ENCODE measurements at places on chromosomes 7 and 10.

DNA sequence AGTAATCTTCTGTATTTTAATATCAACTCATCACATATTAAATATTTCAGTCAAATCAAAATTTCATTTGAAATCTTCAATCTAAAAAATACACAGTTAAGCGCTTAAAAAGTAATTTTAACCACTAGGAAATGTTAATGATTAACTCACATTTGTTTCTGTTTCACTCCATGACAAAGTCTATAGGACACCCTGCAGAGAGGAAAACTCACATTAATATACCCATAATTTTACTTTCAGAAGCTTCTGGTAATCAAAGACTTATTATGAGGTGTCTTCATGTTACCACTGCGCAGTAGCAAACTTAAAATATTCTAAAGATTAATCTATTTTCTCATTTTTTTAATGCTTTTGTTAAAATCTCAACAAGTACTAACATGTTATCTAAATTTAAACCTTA lies 41.0 kb upstream of the ZNF518A start:
- no peak for DNase-seq

- DNase-seq: no peak
Measured at GRCh38 chr7:148919859-148920258, 35.8 kb upstream of the EZH2 start.

DNA sequence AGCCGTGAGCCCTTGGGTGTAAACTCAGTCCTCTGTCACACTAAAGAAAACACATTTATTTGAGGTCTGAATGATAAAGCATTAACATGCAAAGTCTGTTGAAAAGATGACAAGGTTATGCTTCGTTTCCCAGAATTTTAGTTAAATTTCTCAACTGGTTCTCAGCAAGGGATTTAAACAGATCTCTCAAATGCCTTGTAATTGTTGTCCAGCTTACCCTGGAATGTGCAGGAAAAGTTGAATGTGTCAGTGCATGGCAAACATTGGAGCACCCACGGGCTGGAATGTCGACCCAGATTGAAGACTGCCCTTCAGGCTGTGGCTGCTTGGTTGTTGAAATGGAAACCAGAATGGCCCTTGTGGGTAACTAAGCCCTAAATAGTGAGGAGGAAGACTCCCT lies 191.8 kb downstream of the TRIL start:
- no peak for DNase-seq

DNA sequence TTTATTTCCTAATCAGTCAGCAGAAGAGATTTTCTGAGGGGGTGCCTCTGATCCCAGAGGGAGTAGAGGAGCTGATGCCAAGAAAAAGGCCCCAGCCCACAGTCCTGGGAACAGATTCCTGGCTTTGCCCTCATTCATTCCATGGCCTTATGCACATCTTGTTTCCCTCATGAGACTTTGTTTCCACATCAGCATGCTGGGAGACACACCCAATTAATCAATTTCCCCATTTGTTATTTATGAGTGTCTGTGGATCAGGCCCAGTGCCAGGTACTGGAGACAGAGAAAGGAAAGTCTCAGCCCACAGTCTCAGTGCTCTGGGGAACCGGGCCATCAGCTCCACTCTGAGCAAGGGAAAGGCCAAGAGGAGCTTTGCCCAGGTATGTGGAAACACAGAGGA lies 496.2 kb upstream of the ZMIZ1 start:
- DNase-seq: no peak

- DNase-seq: no peak
Measured at GRCh38 chr7:22372863-22373262, 15.9 kb upstream of the RAPGEF5 start.

- no peak for DNase-seq
Measured at GRCh38 chr7:106165337-106165736, 53.2 kb upstream of the SYPL1 start.

- DNase-seq: no peak
Measured at GRCh38 chr7:151309311-151309710, 32.3 kb upstream of the NUB1 start.

DNA sequence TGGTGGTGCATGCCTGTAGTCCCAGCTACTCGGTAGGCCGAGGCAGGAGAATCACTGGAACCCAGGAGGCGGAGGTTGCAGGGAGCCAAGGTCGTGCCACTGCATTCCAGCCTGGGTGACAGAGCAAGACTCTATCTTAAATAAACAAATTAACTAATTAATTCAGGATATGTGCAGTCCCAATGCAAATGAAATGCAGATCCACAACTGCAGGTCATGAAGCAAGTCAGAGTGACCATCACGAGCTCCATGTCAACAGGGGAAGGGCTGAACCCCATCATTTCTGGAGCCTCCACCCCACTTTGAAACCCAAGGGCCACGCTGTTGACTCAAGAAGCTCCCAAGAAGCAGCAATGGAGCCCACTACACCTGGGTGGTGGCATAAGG lies 115.4 kb downstream of the LARP4B start:
- DNase-seq: no peak

DNA sequence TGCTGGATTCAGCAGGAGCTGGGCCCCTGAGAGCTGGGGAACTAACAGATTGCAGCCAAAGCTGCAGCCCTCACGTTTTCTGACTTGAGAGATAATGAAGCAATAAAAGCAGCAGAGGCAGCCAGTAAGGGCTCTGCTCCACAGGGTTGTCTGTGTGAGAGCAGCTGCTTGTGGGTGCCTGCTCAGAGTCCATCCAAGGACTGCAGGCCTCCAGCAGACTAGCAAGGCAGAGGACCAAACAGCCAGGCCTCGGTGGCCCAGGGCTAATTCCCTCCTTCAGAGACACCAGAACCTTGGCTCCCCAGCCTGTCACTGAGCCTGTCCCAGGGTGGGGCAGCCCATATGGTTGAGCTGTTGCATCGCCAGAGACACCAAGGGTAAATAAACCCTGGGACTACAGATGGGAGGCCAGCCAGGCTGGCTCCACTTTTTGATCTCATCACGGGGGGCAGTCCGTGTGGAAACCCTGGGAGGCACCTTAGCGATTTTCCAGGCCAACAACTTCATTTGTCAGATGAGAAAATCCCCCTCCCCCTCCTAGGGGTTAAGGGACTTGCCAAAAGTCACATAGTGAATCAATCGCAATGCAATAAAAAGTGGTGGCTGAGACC lies 229.2 kb downstream of the WDR11 start:
- DNase-seq: peak; percentile 17

DNA sequence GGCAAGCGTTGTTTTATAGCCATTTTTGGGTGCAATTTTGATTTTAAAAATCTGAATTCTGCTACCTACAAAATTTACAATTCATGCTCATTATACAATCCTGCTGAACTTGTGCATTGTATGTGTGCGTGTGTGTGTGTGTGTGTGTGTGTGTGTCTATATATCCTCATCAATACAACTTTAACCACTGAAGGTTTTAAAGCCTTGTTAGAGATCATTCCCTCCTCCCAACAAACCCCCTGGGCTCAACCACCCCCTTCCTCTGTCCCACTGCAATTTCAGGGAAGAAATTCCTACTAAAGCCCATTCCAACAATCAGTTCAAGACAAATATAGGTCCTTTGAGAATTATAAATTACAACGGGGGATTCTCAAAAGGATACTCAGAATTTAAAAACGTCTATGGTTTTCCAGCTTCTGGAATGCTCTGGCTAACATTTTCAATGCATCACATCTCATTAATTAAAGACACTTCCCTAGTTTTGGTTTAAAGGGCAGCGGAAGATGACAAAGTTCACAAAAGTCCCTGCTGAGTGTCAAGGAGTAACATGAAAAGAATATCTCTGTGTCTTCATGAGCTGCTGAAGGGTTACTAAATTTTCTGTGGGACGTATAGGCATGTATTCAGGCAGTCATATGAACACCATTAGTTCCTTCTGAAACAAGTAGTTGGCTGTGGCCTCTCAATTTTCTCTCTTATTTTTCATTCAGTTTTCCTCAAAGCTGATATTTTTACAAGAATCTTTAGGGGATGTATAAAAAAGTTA lies 889 bp upstream of the SEMA3A start:
- DNase-seq: no peak

DNA sequence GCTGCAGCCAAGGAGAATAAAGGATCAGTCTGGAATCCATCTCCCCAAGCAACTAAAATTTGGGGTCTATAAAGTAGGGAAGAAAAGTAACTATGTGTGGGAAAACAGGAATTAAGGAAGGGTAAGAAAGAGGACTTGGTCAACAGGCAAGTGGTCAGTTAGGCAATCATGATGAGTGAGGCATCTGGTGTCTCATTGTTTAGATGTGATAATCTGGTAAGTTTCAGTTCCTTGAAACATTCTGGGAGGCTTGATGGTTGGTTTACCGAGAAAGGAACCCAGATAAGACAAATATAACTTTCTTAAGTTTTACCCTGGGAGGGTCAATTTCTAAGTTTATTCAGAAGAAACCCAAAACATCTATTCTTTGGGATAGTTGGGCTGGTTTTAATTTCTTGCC lies 22.3 kb downstream of the HYAL4 start:
- DNase-seq: no peak

- no peak for DNase-seq
Measured at GRCh38 chr10:86298501-86299001, 68.0 kb downstream of the GRID1 start.

DNA sequence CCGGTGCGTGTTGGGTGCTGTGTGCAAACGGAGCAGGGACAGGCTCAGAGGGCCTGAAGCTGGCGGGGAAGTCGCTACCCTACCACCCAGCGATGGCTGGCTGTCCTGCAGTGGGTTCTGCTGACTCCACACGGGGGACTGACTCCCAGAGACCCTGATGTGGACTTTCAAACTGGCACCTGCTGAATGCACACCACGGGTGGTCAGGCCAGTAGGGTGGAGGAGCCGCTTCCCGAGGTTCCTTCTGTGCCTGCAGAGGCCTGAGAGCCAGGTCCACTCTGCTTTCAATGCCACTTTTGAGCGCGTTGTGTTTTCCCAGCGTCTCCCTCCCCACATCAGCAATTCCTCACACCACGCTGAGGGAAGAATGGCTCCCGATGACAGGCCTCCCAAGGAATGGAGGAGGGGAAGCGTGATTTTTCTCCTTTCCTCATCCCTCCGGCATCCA lies 135.3 kb downstream of the ADARB2 start:
- no peak for DNase-seq

DNA sequence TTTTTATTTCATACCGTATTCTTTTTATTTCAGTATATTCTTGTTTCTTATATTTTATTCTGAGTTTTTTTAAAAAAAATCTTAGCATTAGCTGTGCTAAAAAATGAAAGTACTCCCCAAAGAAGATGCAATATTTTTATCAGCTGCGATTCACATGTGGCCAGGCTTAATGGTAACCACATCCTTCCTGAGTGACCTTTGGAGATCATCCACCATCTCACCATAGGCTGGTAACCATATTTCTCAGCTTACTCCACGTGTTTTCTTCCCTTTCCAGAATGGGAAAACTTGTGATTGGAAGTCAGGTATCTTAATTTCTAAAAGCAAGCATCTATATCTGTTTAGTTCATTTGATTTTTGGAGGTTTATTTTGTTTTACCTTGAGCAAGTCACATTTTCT lies 18.8 kb upstream of the LIPM start:
- no peak for DNase-seq

- peak; percentile 59 for DNase-seq
Measured at GRCh38 chr7:80699045-80699638, 60.7 kb downstream of the CD36 start.

GRCh38 chr7:139118234-139118804 lies 8.8 kb upstream of the ZC3HAV1 start:
- no peak for DNase-seq

GRCh38 chr7:152406491-152406890 lies 29.3 kb downstream of the KMT2C start:
- no peak for DNase-seq

DNA sequence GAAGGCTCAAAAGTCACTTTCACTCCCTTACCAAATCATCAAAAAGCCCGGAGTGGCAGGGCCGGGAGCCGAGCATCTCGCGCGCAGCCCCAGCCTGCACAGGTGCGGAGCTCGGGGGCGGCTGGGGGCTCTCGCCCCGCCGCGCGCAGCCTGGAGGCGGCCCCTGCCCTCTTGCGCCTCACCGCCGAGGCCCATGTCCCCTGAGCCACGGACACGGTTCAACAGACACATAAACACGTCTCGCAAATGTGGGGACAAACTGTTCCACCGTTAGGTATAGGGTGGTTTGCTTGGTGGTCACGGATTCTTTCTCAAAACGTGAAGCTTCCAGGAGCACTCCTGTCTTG lies 700 bp downstream of the GSAP start:
- no peak for DNase-seq

- DNase-seq: no peak
Measured at GRCh38 chr7:157638563-157638962, 301.8 kb downstream of the DNAJB6 start.

- DNase-seq: peak; percentile 66
Measured at GRCh38 chr7:101882595-101883564, 65.5 kb downstream of the CUX1 start.

Measured in G401 (cell line).